Occipital lobe (tissue), 3 donors: ENCODE measurements at places on chromosomes 11 and 22. TPM values are rescaled to one million over a fixed set of nuclear protein-coding genes. Genes with fewer than 3 reads are reported as not detected.

DNA sequence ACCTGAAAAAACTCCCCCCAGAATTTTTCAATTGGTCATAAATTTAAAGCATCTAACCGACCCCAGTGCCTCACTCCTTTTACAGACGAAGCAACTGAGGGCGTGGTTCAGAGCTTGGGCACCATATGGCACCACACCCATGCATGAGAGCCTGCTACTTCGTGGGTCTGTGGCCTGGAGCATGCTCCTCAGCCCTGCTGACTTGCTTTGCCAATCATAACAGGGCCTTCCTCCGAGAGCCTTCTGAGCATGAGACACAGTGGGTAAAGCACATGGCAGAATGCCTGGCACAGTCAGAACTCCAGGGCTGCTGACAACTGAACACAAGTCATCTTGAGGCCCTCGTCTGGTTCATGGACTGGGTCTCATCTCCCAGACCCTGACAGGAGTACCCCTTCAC lies 33.3 kb downstream of the HIRA start:
- DNase-seq = no peak

The RAB3IL1 gene
- total RNA-seq = 2.3 TPM

The ABCC8 gene
- total RNA-seq = 9.8 TPM

DNA sequence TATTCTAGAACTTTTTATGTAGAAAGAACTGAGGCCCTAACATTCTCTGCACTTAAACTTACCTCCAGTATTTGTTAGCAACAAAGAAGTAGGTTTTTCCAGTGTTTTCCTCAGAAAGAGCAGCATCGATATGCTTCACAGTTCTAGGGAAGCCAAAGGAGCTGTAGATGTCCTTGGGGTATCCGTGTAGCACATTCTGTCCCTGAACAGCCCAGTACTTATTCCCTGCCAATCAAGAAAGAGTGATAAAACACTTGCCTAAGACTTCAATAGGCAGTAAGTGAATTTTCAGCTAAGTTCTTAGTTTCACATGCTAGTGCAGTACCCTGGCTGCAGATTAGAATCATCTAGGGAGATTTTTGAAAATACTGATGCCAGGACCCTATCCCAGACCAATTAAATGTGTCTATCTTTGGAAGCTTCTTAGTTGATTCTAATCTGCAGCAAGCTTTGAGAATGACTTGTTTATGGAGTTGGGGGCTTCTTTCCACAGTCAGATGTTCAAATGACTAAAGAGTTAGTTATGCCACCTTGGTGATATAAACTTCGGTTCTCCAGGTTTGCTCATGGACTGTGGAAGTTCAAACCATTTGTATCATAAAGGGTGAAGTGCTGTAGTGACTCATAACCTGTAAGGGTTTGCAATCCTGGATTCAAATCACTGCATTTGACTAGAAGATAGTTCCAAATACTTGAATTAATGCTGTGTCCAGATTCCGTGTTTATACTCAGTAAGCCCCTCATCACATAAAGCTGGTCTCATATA lies 6.5 kb downstream of the MMP1 start:
- DNase-seq = no peak

GRCh38 chr11:57619331-57619730 lies 21.8 kb downstream of the SERPING1 start:
- no peak for DNase-seq

The FOLR2 gene
- 5.8 TPM for total RNA-seq

DNA sequence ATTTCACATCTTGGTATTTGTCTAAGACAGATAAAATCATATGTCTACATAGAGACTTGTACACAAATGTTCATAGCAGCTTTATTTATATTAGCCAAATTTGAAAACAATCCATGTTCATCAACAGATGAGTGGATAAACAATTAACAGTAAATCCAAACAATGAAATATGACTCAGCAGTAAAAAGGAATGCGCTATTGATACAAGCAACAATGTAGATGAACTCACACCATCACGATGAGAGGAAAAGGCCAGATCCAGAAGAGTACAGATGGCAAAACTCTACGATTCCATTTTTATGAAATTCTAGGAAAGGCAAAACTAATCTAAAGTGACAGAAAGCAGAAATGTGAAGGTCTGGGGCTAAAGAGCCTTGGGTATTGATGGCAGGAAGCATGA lies 384.3 kb downstream of the NTM start:
- no peak for DNase-seq

GRCh38 chr11:77379253-77379652 lies 77.8 kb upstream of the GDPD4 start:
- no peak for DNase-seq

DNA sequence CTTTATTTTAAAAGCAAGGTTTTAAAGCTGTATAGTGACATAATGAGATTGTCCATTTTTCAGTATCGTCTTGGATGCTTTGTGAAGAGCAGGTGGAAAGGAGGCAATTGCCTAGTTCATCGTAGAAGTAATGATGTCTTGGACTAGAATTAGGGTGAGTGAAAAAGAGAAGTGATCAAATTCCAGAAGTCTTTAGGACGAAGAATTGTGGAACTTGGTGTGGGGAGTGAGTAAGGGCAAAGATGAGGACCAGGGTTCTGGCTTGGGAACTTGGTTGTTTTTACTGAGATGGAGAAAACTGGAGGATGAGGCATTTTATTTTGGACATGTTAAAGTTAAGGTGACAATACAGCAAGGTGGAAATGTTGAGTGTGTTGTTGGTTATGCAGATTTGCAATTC lies 1.2 kb downstream of the ILK start:
- no peak for DNase-seq

The TBX1 gene
- 0.62 TPM for total RNA-seq

GRCh38 chr22:26822313-26822712 lies 164.9 kb downstream of the MIAT start:
- no peak for DNase-seq

- no peak for DNase-seq
Measured at GRCh38 chr11:14924318-14924717, 32.3 kb upstream of the CYP2R1 start.

The LRRC74B gene
- not detected for total RNA-seq

- no peak for DNase-seq
Measured at GRCh38 chr11:20933958-20934357, 264.6 kb downstream of the NELL1 start.

The OR51I1 gene
- not detected for total RNA-seq

GRCh38 chr11:86517557-86517956 lies 142.9 kb downstream of the CCDC81 start:
- DNase-seq = no peak

The MS4A3 gene
- 0.16 TPM for total RNA-seq

DNA sequence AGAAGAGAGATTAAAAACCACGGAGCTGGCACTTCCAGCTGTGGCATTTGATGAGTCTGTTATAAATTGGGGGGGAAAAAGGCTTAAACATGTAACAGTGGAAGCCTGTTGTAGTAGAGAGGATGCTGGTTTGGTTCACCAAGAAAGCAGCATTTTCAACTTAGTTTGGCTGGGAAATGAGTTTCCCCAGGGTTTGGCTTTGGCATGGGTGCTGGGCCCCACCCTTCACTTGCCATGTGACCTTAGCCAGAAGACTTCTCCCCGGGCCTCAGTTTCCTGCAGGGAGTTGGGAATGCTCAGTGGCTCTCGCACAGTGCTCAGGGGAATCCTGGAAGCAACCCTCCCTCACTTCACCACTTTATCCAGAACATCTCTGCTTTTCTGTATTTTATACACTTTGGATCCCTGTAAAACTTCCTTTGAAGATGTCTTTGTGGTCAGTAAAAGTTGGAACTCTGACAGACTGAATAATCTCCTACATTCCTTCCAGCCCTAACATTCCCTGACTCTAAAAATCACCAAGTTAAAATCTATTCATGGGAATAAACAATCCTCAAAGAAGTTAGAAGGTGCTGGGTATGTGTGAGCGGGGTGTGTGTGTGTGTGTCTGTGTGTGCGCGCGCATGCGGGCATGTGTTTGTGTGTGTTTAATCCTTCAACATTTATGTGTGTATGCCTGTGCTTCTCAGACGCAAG lies 166.0 kb downstream of the TENM4 start:
- DNase-seq = no peak

DNA sequence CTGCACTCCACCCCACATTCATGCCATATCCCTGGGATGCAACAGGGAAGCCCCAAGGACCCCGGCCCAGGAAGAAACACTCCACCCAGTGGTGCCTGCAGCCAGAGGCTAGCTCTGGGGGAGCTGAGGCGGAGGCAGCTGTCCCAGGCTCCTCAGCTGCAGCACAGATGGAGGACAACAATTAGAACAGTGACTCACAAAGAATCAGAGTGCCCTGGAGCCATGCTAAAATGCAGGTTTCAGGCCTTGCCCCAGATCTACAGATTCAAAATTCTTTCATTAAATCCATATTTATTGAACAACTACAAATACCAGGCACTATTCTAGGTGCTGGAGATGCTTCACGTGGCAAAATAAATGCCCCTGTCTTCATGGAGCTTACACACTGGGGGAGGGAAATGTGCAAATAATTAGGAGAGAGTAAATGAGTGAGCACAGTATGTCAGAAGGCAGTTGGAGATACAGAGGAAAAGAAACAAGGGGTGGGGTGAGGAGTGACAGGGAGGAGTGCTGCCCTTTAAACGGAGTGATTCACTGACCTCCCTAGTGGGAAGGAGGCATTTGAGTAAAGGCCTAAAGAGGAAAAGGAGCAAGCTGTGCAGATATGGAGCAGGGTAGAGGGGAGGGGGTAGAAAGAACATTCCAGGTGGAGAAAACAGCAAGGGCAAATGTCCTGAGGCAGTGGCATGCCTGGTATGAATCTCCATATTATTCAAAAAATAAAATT lies 73.3 kb upstream of the CSNK2A3 start:
- DNase-seq = no peak

DNA sequence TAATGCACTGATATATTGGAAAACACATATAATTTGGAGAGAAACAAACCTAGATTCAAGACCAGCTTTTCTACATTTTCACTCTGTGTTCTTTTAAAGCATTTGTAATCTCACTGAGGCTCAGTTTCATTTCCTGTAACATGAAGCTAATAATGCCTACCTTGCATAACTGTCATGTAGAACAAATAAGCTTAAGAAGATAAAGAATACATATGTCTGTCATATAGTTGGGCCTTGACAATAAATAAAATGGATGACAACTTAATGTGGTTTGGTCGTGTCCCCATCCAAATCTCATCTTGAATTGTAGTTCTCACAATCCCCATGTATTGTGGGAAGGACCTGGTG lies 35.2 kb upstream of the FIBIN start:
- no peak for DNase-seq
